ENCODE measurements at places on chromosomes 2 and 18.

GRCh38 chr2:207484444-207485391, 45.0 kb upstream of the CREB1 start:
- DNase-seq: no peak

DNA sequence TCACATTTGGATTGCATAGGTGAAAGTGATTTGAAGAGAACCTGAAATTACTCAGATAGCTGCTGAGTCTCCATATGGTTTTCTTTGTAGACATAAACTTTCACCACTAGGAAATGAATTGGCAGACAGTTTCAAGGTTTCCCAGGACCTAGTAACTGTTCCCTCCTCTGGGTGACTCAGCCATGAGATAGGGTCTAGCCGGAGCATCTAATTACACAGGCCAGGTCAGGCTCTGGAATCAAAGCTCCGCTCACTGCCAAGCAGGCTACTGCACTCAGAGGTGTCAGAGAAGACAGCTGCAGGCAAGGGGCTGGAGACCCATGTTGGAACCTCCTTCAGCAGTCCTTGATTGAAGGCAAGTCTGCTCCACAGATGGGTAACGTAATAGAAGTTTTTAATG, 429.2 kb downstream of the TNS1 start:
- DNase-seq: no peak

- no peak for DNase-seq
Observed at GRCh38 chr18:12076424-12077140, 17.1 kb upstream of the ANKRD62 start.

DNA sequence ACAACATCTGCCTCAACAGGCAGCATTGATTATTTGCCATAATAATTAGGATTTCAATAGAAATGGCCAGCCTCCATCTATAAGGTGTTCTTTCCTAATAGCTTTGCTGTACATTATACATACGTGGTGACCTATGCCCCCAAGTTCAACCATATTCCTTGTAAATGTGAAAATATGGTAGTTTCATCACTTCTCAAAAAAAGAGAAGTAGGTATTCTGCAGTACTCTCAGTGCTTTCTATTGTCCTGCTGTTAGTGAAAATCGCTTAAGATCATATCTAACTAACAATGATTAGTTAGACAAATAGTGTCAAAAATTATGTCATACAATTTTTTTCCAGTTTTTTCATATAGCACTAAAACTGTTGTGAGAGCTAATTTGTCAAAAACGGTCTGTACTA, 79.6 kb downstream of the SLC4A10 start:
- no peak for DNase-seq
